ENCODE measurements at places on chromosomes 1 and 21.

DNA sequence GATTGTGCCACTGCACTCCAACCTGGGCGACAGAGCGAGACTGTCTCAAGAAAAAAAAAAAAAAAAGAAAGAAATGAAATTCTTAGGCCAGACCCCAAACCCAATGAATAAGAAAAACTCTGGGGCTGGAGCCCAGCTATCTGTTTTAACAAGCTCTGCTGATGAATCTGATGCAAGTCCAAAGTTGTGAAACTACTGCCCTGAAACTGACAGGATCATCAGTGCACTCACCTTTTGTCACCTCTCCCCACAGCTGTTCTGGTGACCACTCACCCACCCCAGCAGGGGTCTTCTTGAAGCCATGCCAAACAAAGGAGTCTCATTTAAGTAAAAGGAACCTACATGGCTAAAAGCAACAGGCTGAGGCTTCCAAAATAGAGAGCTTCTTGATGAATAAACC, 8.4 kb downstream of the PABPC4 start:
- no peak for DNase-seq

DNA sequence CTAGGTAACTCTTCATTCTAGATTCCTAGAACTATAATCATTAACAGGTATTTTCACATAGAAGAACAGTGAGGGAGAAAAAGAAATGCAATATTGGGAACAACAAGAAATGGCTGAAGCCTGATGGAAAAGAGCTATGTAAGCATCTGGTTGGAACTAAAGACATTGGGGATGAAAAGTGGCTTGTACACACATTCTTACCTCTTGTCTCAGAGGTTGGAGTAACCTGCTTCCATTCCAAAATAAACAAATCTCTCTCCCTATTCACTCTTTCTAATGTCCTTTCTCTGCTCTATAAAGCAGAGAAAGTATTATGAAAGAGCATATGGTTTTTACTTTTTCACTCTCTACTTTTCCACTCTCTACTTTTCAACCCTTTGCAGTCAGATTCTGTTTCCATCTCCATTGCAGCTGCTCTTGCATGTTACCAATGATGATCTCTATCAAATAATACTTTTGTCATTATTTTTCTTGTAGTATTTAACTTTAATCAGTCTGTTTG, 37.5 kb downstream of the CMPK1 start:
- no peak for DNase-seq

- no peak for DNase-seq
Observed at GRCh38 chr1:61981870-61982660, 212.6 kb upstream of the L1TD1 start.

DNA sequence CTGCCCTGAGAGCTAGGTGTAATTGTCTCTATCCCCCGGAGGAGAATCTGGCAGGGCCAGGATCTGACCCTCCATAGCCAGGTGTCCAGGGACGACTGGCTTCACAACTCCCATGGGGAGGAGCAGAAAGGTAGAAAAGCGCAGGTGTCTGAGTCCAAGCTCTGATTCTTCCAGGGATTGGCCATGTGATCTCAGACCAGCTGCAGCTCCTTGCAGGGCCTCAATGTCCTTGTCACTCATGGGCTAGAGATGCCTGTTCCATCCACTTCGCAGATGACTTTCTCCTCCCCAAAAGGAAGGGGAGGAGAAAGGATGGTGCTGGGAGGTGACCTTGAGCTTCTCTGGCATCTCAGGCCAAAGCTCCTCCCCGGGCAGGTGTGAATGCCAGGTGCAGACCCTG, 22.7 kb downstream of the HSPG2 start:
- no peak for DNase-seq

DNA sequence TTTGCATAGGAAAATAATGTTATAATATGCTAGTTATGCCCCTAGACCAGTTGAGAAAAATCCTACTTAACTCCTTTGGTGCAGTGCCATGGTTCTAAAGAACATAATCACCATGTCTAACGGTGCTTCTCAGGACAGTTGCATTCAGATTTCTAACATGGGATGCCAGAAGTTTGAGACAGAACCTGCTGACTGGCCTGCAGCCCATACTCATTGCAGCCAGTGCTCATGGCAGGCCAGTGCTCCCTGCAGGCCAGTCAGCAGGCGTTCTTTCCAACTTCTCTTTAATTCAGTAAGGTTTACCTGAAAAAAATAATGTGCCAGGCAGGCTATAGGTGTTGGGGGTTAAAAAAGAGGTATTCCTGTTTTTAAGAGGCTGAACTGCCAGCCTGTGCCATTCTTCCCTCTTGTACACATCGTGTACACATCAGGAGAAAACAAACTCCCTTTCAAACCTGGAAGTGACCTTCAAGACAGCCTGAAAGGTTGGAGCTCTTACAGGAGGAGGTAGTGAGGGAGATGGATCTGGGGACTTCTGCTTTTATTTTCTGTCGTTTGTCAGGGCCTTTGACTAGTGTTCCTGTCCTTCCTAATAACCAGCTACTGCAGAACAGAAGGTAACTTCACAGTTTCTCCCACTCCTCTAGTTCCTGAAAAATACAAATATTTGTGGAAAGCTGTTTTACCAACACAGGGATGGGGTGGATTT, 146.0 kb upstream of the MAGI3 start:
- DNase-seq: no peak

DNA sequence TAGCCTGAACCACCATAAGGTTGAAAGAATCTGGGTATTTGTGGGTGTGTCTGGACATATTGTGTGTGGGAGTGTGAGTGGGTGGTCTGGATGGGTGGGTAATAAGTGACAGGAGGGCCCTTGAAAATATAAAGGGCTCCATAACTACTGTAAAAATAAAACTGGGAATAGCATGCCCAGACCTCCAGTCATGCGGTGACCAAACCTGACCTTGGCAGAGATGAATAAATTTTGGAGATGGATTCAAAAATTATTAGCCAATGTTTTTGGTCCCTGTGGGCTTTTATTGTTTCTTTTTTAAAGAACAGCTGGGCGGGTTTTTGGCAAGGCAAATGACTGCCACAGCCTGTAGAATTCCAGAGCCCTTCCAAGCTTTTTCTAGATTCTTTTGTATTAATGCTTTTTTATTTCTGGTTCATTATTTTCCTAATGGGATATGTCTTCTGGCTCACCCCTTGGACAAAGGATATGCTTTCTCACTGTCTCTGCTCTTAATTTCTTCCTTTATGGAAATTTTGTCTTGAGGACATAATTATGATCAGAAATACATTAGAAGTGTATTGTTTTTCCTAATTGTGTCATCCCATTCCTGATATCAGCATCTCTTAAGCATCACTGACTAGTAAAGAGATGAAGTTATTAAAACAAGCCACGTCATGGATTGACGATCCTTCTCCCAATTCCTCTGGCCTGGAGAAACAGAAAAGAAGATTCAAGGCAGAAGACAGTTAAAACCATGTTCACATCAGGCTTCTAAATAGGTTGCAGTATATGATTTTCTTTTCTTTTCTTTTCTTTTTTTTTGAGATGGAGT, 69.5 kb downstream of the NTMT2 start:
- DNase-seq: no peak

DNA sequence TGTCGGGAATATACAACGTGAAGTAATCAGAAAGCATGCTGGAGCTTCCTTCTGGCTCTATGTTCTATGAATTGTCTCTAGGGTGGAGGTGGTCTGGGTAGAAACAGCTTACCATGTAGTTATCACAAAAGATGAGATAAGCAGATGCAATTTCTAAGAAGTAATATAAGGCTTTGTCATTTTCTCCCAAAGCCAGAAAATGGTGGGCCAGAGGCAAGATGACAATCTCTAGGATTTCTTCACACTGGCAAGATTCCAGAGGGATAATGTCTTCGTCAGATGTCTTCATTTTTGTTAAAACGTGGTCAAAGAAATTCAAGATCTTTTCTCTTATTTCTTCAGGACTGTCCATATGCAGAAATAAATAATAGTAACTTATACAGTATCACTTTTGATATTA, 77.7 kb downstream of the ADCY10 start:
- DNase-seq: no peak

- no peak for DNase-seq
Observed at GRCh38 chr1:160797271-160797709, 1.3 kb downstream of the LY9 start.

- no peak for DNase-seq
Observed at GRCh38 chr1:97936976-97937375, 16.1 kb upstream of the DPYD start.

DNA sequence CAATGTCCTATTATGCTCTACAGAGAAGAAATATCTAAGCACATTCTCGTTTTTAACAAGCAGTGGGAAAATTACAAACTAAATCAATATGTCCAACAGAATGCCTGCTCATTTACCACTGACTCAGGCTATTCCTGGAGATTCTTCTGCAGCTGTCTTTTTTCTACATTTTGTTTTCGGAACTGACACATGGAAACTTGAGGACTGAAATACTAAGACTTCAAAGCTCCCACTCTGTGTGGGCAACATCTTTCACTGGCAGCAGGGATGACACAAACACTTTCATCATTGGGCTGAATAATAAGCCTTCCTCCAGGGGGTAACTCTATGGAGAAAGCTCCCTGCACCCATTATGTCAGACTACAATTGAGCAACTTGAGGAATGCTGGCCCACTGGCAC, 175.5 kb upstream of the NCAM2 start:
- no peak for DNase-seq

GRCh38 chr1:20448671-20449071, 37.3 kb downstream of the CAMK2N1 start:
- no peak for DNase-seq

DNA sequence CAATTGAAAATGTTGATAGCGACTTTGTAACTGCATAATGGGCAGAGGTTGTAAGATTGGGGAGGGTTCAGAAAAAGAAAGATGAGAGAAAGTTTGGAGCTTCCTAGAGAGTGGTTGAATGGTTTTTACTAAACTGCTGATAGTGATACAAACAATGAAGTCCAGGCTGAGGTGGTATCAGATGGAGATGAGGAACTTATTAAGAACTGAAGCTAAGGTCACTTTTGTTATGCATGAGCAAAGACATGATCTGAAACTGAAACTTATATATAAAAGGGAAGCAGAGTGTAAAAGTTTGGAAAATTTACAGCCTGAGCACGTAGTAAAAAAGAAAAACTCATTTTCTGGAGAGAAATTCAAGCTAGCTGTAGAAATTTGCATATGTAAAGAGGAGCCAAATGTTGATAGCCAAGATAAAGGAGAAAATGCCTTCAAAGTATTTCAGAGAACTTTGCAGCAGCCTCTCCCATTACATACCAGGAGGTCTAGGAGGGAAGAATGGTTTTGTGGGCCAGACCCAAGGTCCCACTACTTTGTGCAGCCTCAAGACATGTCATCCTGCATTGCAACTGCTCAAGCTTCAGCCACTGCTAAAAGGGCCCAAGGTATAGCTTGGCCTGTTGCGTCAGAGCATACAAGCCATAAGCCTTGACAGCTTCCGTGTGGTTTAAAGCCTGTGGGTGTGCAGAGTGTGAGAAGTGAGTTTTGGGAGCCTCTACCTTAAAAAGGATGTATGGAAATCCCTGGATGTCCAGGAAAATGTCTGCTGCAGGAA, 843.9 kb downstream of the AMY1C start:
- no peak for DNase-seq

DNA sequence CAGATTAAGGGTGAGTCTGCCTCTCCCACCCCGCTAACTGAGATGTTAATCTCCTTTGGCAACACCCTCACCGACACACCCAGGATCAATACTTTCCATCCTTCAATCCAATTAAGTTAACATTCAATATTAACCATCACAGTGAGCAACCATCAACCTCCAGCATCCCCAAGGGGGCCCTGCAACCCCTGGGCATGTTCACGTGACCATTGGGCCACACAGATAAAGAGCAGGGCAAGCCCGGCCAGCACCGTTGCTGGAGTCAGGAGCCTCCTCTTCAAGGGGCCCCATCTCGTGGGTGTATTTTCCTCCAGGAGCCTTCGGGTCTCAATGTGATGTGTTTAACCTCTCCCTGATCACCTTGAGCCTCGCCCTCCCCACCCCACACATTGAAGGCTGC, 8.0 kb upstream of the GPR157 start:
- no peak for DNase-seq

GRCh38 chr1:200336901-200337391, 72.9 kb downstream of the ZNF281 start:
- DNase-seq: no peak

DNA sequence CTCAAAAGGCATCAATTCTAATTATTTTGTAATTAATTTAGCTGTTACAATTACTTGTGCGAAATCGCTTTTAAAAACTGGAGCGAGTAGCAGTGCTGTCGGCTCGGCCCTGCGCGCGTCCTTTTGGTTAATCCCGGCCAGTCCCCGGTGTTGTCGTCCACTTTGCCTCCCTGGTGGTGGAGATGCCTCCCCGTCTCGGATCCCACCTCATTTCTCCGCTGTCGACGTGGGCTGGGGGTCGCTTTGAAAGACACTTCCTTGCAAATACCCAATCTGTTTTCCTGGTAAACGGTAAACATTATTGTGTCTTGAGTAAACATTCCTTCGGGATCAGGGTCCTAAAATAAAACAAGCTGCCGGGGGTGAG, 3.7 kb downstream of the FOXD3 start:
- DNase-seq: no peak

GRCh38 chr1:166884971-166885370, 8.9 kb upstream of the TADA1 start:
- no peak for DNase-seq

- no peak for DNase-seq
Observed at GRCh38 chr1:44905276-44905675, 62.2 kb upstream of the PTCH2 start.

DNA sequence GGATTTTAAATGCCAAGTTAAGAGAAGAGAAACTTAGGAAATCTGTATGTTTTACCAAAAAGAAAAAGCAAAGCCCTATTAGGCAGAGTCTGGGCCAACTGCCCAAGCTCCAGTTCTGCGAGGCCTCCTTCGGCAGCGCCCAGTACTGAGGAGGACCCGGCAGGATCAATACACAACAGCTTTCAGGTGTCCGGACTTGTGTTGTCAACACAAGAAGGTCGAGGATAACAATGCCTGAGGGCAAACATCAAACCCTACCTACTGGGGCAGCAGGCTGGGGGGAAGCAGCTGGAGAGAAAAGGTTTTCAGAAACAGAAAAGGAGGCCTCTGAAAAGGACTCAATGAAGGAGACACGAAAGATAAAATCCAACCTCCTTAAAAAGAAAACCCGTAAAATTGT, 98.1 kb upstream of the GJB5 start:
- DNase-seq: no peak

DNA sequence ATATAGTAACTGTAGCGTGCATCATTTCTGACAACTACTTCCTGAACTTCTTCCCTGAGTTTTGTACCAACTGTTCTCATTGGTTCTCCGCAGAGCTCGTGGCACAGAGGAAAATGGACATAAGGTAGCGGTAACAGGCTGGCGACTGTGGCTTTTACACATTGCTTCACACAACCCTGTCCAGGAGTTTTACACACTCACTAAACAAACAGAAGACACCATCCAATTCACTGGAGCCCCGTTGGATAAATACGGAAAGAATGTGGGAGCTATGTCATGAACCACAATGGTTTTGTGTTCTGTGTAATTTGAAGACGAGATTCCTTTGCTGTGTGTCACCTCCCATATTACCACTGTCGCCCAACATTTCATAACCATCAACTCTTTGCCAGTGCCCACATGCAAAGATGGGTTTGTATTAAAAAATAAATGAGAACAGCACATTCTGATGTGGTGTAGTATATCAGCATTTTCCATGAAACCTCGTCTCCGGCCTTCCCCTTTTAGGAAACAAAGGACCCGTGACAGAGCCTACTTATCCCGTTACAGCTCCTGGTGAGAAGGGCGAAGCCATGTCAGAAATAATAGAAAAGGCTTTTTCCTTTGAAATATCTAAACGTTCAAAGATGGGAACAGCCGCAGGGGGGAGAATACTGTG, 47.4 kb upstream of the ENAH start:
- no peak for DNase-seq

- no peak for DNase-seq
Observed at GRCh38 chr1:90841473-90841872, 124.4 kb upstream of the BARHL2 start.

- no peak for DNase-seq
Observed at GRCh38 chr1:35223084-35223630, 30.2 kb upstream of the SFPQ start.

All from activated naive CD4-positive, alpha-beta T cell (primary cell).